ENCODE measurements at places on chromosomes 6 and 20.

GRCh38 chr6:25627001-25627400, 25.0 kb upstream of the SCGN start:
- DNase-seq = no peak

DNA sequence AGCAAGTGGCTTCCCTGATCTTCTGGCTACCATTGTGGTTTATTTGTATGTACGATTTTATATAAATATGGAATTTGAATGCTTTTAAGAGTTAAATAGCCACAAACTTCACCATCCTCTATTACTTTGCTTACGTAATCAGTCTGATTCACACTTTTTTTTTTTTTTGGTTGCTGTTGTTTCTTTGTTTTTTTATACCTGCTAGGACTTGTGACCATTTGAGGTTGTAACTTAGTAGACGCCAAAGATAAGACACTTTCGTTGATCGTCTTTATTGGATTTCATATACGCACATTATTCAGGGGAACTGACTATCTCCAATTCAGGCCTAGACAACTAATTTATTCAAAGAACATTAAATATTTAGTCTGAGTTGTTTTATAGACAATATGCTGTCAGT, 559.0 kb downstream of the CBLN4 start:
- no peak for DNase-seq

GRCh38 chr6:38688579-38689087, 14.3 kb downstream of the GLO1 start:
- no peak for DNase-seq

DNA sequence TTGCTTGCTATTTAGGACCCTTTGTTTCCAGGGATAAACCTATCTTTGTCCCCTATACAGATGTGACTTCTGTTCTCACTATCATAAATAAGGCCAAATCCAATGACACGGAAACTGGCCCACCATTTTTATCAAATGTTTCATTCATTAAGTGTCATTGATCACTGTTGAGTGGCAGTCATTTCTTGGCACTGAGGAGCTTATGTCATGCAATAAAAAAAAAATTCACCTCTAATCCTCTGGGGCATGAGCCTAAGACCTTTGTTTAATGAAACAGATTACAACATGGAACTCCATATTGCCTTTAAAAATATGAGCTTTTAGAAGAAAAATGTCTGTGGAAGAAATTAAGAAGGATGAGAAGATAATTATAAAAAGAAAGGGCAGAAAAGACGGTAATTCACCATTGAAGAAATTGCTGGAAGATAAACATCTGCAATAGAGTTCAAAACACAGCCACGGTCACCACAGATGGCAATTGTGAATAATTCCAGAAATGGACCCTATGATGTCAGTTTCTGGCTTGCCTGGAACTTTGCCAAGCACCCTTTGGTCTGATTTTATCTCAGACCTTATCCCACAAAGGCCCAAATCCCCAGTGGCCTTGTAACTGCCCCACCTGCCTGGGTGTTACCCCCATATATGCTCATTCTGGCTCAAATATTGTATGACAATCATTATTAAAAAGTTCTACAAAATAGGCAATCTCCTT, 91.1 kb downstream of the DST start:
- DNase-seq = no peak

DNA sequence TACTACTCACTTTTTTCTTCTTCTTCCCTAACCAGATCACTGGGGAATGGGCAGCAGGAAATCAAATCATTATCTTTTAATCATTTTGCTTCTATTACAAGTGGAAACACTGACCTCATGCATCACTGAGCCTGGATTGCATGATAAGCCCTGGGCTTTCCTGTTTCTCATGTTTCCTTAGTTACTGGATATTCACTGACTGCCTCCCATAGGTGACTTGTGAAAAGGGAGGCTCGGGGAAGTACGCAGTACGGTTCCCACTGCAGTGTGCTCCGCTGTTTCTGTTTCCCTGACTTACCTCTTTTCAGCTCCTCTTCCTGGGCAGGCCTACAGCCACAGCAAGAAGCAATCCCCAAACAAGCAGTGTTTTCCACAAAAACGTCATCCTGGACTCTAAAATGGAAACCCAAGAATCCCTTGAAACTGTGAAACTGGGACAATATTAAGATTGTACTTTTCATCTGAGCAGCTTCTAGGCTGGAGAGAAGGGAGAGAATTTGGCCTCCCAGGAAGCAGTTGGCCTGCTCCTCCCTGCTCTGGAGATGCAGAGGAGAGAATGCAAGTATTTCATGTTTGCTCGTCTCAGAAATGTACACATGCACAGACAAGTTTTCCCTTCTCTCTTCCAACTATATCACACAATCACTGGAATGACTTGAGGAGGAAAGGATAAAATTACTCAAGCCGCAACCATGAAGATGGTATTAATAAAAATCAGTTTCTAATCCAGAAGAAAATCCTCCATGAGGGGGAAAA, 13.1 kb downstream of the BTNL2 start:
- DNase-seq = no peak

DNA sequence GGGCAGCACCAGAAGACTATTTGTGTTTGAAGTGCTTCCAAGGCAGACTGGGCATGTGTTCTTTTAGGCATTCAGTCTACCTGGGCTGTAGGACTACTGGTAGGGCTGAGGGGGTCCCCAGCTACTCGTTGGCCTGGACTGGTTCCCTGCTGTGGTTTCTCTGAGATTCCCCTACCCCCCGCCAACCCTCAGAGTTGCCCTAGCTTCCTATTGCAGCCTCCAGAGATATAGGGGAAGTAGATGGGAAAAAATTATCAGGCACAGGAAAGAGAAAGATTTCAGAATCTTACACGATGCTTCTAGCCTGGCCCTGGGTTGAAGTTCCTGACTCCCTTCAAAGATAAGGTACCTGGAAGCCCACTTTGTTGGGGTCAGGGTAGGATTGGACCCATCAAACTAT, 22.5 kb downstream of the BRPF3 start:
- DNase-seq = no peak

Data from activated CD4-positive, alpha-beta T cell treated with anti-CD3 and anti-CD28 coated beads for 24 hours (primary cell).